ENCODE measurements at places on chromosomes 11 and 22. TPM values are rescaled to one million over a fixed set of nuclear protein-coding genes. Genes with fewer than 3 reads are reported as not detected.

DNA sequence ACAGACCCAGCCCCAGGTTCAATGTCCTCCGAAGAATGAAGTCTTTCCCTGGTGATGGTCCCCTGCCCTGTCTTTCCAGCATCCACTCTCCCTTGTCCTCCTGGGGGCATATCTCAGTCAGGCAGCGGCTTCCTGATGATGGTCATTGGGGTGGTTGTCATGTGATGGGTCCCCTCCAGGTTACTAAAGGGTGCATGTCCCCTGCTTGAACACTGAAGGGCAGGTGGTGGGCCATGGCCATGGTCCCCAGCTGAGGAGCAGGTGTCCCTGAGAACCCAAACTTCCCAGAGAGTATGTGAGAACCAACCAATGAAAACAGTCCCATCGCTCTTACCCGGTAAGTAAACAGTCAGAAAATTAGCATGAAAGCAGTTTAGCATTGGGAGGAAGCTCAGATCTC, 14.1 kb downstream of the APOL1 start:
- DNase-seq: no peak
- H3K4me1 ChIP-seq: no peaks in the 10 kb centered on the region
- no peaks in the 10 kb centered on the region for H3K27me3 ChIP-seq

GRCh38 chr11:73693899-73694525, 47.6 kb downstream of the PLEKHB1 start:
- no peaks in the 10 kb centered on the region for H3K27me3 ChIP-seq
- no peak overlapping the region for H3K4me3 ChIP-seq
- no peak for DNase-seq
- H3K4me1 ChIP-seq: no peaks in the 10 kb centered on the region
- H3K27ac ChIP-seq: no peak overlapping the region

GRCh38 chr11:72331761-72332160, 87.8 kb upstream of the PHOX2A start:
- DNase-seq: no peak
- H3K4me1 ChIP-seq: no peaks in the 10 kb centered on the region
- H3K36me3 ChIP-seq: no peaks in the 10 kb centered on the region
- no peak overlapping the region for H3K4me3 ChIP-seq

DNA sequence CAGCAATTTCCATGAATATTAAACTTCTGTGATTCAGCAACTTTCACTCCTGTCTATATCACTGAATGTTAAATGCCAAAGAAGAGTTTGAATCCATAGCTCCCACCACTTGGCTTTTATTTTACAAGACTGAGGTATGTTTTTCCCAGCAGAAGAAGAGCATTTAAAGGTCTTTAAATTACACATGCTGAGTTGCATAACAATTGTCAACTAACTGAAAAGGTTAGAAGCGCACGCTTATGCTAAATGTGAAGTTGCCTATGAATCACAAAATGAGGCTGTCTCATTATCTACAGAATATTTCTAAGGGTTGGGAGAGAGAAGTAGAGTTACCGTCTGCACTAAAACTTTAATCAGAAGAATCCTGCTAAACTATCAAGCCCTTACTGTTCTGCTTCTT, 1086.3 kb downstream of the FAM181B start:
- DNase-seq: no peak
- H3K27ac ChIP-seq: no peak overlapping the region
- H3K4me3 ChIP-seq: no peak overlapping the region
- no peaks in the 10 kb centered on the region for H3K27me3 ChIP-seq
- no peaks in the 10 kb centered on the region for H3K4me1 ChIP-seq

GRCh38 chr11:63639199-63639832, 25.1 kb upstream of the PLAAT3 start:
- H3K4me1 ChIP-seq: no peaks in the 10 kb centered on the region
- H3K4me3 ChIP-seq: no peak overlapping the region
- no peak overlapping the region for H3K27ac ChIP-seq
- DNase-seq: no peak
- no peaks in the 10 kb centered on the region for H3K27me3 ChIP-seq

DNA sequence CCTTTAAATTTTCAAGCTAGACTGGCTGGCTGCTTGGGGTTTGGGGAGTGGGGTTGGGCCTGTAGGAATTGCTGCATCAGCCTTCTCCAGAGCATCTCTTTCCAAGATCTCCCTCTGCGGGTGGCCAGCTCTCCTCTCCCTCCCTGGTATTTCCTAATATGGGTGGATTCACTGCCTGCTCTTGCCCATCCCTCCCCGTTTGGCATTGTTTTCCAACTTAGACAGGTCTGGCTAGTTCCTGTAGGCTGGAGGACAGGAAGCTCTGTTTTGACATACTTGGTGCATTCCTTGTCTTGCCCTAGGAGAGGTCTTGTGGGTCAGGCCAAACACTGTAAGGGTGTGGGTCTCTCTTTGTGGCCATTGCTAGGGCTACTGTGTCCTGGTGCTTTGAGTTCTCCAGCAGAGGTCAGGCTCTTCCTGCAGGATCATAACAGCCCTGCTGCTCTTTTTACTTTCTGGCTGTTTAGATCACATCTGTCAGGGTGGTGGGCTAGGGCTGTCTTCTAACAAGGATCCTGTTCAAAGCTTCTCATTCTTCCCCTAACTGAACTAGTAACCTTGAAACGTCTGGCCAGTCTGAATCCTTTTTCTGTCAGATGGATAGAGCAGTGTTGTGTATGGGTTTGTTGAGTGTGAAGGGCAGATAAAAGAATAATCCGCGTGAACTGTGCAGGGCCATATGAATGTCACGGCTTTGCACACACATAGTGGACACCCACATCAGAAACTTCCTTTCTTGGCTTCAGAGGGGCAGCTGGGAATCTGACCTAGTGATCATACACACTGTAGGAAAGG, 18.3 kb upstream of the MICALL1 start:
- no peak overlapping the region for H3K4me3 ChIP-seq
- peaks cover 15% of the 10 kb centered on the region for H3K4me1 ChIP-seq
- peak; percentile 80 for DNase-seq
- no peaks in the 10 kb centered on the region for H3K27me3 ChIP-seq
- H3K27ac ChIP-seq: peak overlapping the region; percentile 53
- H3K36me3 ChIP-seq: no peaks in the 10 kb centered on the region

DNA sequence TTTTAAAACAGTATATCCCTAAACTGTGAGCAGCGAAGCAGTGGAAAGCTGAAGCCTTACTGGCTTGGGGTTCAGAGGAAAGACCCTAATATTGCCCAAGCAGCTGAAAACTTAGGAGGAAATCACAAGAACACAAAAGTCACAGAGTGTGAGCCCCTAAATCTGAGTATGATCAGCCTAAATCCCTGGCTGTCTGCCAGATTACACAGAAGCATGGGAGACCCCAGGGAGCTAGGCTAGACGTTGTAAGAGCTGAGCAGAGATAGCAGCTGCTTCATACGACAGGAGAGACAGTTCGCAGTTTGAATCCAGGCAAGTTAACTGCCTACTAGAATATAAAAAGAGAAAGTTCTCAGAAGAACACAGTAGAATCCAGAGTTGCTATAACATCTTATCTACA, 81.2 kb downstream of the PACS1 start:
- no peak overlapping the region for H3K4me3 ChIP-seq
- no peak for DNase-seq
- peaks cover 3% of the 10 kb centered on the region for H3K4me1 ChIP-seq
- H3K36me3 ChIP-seq: no peaks in the 10 kb centered on the region
- H3K27me3 ChIP-seq: no peaks in the 10 kb centered on the region
- no peak overlapping the region for H3K27ac ChIP-seq

DNA sequence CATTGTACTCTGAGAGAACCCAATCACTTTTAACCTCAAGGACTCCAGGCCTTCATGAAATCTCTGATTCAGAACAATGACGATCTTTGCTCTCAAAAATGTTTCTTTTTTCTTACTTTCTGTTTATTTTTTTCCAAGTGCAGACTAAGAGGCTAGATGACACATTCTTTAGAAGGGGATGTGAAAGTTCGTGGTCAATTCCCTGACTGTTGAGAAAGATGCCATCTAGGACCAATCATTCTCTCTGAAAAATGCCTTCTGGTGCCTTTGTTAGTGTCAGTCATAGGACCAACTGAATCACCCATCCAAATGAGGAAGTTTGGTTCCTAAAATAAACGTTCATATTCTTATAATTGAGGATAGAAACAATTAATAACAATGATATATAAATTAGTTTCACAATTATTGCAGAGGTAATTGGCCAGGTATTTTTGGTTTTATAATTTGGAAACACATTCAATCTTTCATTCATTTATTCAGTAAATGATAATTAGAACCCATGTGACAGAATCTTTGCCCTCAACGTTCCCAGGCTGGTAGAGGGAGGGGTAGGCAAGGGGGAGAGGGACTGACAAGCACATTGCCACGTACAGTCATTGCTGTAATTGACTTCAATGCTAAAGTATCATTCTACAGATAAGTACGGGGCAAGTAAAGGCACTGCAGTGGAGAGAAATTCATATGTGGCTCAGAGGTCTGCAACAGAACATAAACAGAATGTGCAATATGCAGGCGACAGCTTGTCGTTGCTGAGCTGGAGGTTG, 333.4 kb upstream of the MPPED2 start:
- H3K27me3 ChIP-seq: no peaks in the 10 kb centered on the region
- peak overlapping the region; percentile 31 for H3K27ac ChIP-seq
- DNase-seq: no peak
- no peaks in the 10 kb centered on the region for H3K36me3 ChIP-seq
- no peaks in the 10 kb centered on the region for H3K4me1 ChIP-seq
- H3K4me3 ChIP-seq: no peak overlapping the region

- H3K27me3 ChIP-seq: no peaks in the 10 kb centered on the region
- peaks cover 70% of the 10 kb centered on the region for H3K36me3 ChIP-seq
- DNase-seq: no peak
Measured at GRCh38 chr11:18366286-18366685, 28.1 kb upstream of the LDHA start.

GRCh38 chr11:123450623-123451022, 20.6 kb downstream of the GRAMD1B start:
- DNase-seq: no peak
- no peaks in the 10 kb centered on the region for H3K27me3 ChIP-seq
- H3K4me3 ChIP-seq: no peak overlapping the region
- no peak overlapping the region for H3K27ac ChIP-seq
- peaks cover 5% of the 10 kb centered on the region for H3K4me1 ChIP-seq

DNA sequence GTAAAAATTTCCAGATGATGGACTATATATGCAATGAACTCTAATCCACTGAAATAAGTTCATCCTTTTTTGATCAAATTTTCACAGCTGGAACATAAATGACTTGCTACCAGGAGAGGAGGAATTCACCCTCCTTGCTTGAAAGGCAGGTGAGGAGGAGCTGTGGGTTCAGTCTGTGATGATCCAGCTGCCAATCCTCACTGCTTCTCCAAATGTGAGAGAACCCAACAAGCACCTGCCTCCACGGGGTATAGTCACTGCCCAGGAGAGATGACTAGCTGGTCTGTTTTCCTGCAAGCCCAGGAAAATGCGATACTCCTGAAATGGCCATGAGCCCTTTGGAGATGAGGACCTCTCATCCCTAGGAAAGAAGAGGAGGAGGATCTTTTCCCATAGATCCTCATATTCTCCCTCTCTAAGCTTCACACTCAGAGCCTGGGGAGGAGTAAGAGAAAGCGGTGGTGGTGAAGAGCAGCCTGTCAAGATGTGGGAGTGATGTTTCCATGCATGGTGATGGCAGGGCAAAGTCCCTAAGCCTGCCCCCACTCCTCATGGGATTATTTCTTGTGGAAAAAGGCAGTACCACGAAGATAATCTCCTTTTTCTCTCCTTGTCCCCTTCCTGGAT, 77.9 kb upstream of the USP47 start:
- H3K4me1 ChIP-seq: no peaks in the 10 kb centered on the region
- H3K36me3 ChIP-seq: no peaks in the 10 kb centered on the region
- no peak overlapping the region for H3K4me3 ChIP-seq
- no peaks in the 10 kb centered on the region for H3K27me3 ChIP-seq
- DNase-seq: no peak
- H3K27ac ChIP-seq: no peak overlapping the region

DNA sequence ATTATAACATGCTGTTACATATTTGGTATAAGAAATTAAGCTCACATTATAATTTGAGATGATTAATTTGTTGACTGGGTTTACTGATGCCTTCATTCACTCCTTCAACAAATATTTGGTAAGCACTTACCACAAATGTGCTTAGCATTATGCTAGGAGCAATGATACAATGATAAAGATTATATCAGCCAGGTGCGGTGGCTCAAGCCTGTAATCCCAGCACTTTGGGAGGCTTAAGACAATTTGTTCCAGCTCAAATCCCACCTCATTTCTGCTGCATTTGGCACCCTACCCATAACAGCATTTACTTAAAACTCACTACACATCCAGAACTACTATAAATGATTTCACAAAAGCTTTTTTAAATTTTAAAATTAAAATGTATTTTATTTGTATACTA, 1263.6 kb upstream of the RAG2 start:
- no peaks in the 10 kb centered on the region for H3K36me3 ChIP-seq
- no peaks in the 10 kb centered on the region for H3K27me3 ChIP-seq
- H3K27ac ChIP-seq: no peak overlapping the region
- H3K4me1 ChIP-seq: no peaks in the 10 kb centered on the region
- no peak for DNase-seq

- DNase-seq: no peak
- H3K4me3 ChIP-seq: no peak overlapping the region
- no peak overlapping the region for H3K27ac ChIP-seq
- no peaks in the 10 kb centered on the region for H3K4me1 ChIP-seq
- H3K27me3 ChIP-seq: peaks cover 4% of the 10 kb centered on the region
Measured at GRCh38 chr11:45765836-45766235, 39.1 kb upstream of the SLC35C1 start.

DNA sequence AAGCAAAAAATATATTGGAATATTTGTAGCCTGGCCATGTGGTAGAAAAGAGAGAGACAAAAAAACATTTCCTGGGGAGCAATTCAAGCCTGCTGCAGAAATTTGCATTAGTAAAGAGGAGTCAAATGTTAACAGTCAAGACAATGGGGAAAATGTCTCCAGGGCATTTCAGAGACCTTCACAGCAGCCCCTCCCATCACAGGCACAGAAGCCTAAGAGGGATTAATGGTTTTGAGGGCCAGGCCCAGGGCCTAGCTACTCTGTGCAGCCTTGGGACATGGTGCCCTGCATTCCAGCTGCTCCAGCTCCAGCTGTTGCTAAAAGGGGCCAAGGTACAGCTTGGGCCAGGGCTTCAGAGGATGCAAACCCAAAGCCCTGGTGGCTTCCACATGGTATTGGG, 46.8 kb downstream of the PGR start:
- H3K4me1 ChIP-seq: no peaks in the 10 kb centered on the region
- no peak overlapping the region for H3K4me3 ChIP-seq
- H3K36me3 ChIP-seq: no peaks in the 10 kb centered on the region
- H3K27me3 ChIP-seq: no peaks in the 10 kb centered on the region
- no peak for DNase-seq
- H3K27ac ChIP-seq: no peak overlapping the region

GRCh38 chr11:13962562-13963168, at the start of gene SPON1:
Gene SPON1 (plus strand): TSS chr11:13962723. CDS start chr11:13962905, 182 bp downstream.
- peak within 1 kb of the TSS; percentile 36 for H3K4me3 ChIP-seq
- DNase-seq: peak; percentile 81
- peaks cover 33% of the 10 kb centered on the region for H3K27me3 ChIP-seq
- no peaks in the 10 kb centered on the region for H3K36me3 ChIP-seq
- peaks cover 14% of the 10 kb centered on the region for H3K4me1 ChIP-seq
- H3K27ac ChIP-seq: peak within 1 kb of the TSS; percentile 84

- no peaks in the 10 kb centered on the region for H3K27me3 ChIP-seq
- H3K36me3 ChIP-seq: no peaks in the 10 kb centered on the region
- H3K4me1 ChIP-seq: no peaks in the 10 kb centered on the region
- DNase-seq: no peak
Measured at GRCh38 chr11:100638648-100639047, 48.4 kb upstream of the ARHGAP42 start.

The AQP11 gene
- total RNA-seq: 1.2 TPM

The TEAD1 gene
- total RNA-seq: 58.1 TPM

The OLFML1 gene
- total RNA-seq: 28.8 TPM

The SH3BP1 gene
- 14.0 TPM for total RNA-seq
